RKO (cell line): ENCODE measurements at places on chromosomes 1 and 21.

DNA sequence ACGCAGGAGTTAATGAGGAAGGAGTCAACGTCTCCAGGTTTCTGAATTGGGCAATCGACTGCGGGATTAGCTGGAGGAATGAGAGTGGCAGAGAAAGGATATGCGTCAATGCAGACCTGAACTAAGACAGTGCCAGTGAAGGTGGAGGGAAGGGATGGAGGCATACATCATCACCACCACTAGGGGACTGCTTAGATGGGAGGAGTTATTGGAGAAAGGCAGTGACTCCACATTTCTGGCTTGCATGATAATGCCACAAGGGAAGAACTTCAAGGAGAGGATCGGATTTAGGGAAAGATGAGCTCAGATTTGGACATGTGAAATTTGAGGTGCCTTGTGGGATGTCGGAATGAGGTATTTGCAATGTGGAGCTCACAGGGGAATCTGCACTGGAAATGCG lies 17.5 kb downstream of the VASH2 start:
- peak; percentile 49 for DNase-seq

GRCh38 chr1:92679980-92680379 lies 104.9 kb downstream of the EVI5 start:
- DNase-seq = no peak

DNA sequence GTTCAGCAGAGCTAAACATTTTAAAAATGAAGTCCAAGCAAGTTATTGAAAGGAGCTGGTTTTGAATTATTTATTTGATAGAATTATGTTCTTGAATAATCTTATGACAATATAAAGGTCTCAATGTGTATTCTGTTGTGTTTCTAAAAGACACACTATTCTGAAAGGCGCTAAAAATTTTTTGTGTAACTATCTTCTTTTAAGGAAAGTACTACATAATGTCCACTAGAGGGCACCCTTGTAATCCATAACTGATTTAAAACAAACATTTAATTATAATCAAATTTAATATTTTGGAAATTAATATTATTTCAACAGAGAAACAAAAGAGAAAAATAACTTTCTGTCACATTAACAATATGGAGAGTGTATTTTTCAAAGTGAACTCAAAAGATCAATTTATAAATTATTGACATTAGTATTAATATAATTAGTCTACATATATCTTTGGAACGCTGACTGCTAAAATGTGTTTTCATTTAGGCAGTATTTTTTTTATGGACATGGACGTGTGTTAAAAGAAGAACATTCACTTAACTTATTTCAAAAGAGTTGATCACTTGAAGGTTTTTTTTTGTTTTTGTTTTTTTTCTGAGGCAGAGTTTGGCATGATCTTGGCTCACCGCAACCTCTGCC lies 248.4 kb downstream of the DENND1B start:
- peak; percentile 75 for DNase-seq

- DNase-seq = no peak
Observed at GRCh38 chr1:160665330-160666078, 18.7 kb upstream of the SLAMF1 start.

- no peak for DNase-seq
Observed at GRCh38 chr1:73104749-73105148, 822.4 kb upstream of the NEGR1 start.

- no peak for DNase-seq
Observed at GRCh38 chr1:207948536-207949250, 37.8 kb upstream of the CD34 start.

DNA sequence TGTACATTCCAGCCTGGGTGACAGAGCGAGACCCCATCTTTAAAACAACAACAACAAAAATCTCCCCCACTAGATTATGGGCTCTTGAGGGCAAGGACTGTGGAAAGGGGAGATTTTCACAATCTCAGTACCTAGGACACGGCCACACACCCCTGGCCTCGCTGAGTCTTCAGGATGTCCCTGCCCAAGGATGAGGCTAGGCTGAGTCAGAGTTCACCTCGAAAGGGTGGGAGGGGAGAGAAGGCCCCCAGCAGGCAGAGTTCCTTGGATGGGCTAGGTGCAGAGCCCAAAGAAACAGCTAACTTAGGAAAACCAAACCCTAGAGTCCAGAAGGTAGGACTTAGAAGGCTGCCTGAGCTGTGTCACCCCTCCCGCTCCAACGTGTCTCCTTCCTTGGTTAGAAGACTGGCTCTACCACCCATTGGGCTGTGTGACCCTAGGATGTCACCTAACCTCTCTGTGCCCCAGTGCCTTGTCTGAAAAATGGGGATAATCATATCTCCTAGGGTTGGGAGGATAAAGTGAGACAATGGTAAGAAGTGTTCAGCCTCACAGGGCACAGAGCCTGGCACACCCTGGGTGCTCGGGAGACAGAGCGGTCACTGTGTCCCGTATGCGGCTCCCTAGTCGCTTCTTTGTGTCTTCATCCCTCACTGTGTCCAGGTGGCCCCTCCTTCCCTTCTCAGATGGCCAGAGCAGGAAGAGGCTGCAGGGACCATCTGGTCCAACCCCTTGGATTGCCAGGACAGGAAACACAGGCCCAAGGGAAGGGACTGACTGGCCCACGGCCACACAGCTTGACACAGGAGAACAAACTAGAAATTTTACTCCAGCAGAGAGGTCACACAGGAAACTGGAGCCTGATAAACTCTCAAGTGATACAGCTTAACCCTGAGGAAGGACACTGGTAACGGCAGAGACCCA lies 11.2 kb downstream of the TRIM62 start:
- peak; percentile 17 for DNase-seq

- no peak for DNase-seq
Observed at GRCh38 chr21:42989816-42990650, 15.7 kb downstream of the PKNOX1 start.

DNA sequence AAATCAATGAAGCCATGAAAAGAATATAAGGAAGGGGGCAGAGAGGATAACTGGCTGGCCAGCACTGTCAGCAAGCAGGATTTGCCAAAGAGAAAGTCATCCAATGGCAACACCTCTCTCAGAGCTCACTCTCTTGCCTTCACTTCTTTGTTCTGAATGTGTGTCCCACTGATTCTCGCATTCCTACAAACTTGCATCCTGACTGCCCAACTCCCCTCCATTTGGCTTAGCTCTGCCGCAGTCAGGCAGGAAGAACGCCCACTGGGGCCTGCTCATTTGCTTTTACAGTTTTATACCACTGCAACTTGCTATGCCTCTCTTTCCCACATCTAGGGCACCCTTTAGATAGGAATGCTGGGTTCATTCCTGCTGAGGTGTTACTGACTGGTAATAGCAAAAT lies 364.2 kb upstream of the ST6GALNAC5 start:
- DNase-seq = no peak

- peak; percentile 49 for DNase-seq
Observed at GRCh38 chr1:236287757-236288619, 6.2 kb upstream of the ERO1B start.

DNA sequence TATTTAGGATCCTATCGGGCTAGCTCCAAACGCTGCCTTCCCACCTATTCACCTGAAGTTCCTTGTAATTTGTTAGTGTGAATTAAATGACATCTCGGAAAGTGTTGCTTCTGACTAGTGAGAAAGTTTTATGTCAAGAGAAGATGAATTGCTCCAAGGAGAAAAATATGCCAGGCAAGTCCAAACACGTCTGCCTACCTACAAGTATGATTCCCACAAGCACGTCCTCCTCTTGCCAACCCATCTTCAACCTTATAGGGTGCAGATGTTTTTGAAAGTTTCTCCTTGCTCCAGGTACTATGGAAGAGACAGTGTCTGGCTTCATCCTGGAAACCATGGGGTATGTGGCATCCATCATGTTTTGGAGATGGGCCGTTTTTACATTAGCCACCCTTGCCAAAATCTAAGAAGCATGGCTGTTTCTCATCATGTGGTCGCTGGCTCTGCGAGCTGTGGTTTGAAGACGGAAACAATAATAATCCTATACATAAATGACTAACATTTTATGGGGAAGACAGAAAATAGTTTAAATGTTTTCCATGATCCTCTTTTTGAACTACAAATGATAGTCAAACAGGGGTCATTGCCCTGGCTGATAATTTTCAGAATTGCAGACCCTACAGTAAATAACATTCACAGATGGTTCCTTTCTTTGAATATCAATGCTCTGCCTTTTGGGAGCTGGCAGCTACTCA lies 505.8 kb downstream of the SMYD3 start:
- DNase-seq = no peak

GRCh38 chr1:8374812-8375211 lies 56.9 kb downstream of the SLC45A1 start:
- DNase-seq = peak; percentile 52

DNA sequence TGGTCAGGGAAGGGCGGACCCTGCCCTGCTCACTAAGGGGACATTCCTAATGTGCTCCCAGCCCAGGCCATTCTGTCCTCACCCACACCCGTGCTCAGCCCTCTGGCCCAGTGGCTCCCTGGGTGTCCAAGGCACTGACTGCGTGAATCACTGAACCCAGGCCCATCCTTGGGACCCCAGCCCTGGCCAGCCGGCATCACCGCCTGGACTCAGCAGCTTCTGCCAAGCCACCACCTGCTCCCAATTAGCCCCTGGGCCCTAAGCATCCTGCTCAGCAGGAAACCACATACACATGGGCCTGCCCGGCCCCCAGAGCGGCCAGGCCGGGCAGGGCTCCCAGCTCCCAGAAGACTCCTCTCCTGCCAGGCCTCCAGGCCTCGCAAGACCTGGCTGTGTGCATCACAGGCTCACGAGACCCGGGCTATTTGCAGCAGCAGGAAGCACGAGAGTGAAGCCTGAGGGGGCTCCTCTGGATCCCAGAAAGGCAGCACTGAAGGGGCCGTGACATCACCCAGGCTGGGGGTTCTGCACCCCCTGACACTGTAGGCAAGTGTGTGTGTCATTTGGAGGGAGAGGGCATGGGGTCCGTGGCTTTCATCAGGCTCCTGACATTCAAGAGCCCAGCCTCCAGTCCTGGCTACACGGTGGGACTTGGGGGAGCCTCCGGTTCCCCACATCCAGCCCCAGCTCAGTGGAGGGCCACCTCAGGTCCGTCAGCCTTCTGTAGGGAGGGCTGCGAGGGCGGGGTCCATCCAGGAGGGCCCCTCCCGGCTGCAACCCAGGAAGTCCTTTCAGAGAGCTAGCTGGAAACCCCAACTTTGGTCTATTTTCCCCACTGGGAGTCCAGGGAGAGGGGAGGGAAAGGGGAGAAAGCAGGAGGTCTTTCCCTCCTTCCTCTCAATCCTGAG lies 1.6 kb downstream of the MFAP2 start:
- DNase-seq = no peak

GRCh38 chr1:94713472-94714141 lies 106.5 kb upstream of the SLC44A3 start:
- DNase-seq = peak; percentile 93

GRCh38 chr21:37454869-37455503 lies 88.4 kb downstream of the DYRK1A start:
- DNase-seq = no peak

GRCh38 chr1:21966247-21967000 lies 10.4 kb upstream of the CELA3B start:
- DNase-seq = peak; percentile 66

DNA sequence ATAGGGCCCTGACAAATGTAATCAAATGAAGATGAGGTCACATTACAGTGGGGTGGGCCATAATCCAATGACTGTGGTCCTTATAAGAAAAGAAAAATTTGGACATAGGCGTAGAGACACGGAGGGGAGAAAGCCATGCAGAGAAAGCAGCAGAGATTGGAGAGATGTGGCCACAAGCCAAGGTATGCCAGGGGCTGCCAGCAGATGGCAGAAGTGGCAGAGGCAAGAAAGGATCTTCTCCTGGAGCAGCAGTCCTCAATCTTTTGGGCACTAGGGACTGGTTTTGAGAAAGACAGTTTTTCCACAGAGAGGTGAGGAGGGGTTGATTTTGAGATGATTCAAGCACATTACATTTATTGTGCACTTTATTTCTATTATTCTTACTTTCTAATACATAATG lies 355.1 kb downstream of the NPHP4 start:
- DNase-seq = peak; percentile 40

DNA sequence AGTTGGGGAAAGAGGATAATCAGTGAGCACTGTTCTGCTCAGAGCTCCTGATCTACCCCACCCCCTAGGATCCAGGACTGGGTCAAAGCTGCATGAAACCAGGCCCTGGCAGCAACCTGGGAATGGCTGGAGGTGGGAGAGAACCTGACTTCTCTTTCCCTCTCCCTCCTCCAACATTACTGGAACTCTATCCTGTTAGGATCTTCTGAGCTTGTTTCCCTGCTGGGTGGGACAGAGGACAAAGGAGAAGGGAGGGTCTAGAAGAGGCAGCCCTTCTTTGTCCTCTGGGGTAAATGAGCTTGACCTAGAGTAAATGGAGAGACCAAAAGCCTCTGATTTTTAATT lies 42.7 kb downstream of the YARS1 start:
- no peak for DNase-seq

DNA sequence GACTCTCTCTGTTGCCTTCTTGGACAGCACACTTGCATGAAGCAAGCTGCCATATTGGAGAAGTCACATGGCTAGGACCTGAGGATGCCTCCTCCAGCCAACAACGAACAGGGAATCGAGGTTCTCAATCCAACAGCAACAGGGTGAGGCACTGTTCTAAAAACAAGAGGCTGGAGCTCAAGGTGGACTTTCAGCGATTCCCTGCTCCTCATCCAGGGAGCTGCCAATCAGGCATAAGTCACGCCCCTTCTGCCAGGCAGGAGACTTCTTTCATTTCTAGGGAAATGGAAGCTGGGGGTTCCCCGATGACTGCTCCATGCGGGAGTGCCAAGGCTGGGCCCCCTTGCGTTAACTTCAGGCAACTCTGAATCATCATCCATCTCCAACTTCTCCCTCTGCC lies 22.7 kb upstream of the IFNAR1 start:
- no peak for DNase-seq

GRCh38 chr1:180231936-180232335 lies 1.9 kb downstream of the LHX4 start:
- DNase-seq = no peak

DNA sequence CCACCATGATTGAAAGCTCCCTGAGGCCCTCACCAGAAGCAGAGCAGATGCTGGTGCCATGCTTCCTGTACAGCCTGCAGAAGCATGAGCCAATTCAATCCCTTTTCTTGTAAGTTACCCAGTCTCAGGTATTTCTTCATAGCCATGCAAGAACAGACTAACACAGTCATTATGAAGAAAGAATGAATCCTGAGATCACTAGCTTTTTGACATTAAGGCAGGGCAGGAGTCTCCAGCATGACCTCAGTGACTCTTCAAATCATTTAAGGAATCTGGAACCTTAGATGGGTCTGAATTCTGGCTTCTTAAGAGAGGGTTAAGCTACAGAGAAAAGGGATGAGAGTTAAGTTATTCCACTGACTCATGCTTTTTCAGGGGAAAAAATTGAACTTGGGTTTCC lies 79.0 kb downstream of the PTPN14 start:
- DNase-seq = no peak
